ENCODE measurements at places on chromosomes 1 and 21.

- no peak for DNase-seq
Measured at GRCh38 chr1:15220825-15221431, 26.1 kb upstream of the FHAD1 start.

- no peak for DNase-seq
Measured at GRCh38 chr1:209816923-209817322, 10.8 kb upstream of the UTP25 start.

DNA sequence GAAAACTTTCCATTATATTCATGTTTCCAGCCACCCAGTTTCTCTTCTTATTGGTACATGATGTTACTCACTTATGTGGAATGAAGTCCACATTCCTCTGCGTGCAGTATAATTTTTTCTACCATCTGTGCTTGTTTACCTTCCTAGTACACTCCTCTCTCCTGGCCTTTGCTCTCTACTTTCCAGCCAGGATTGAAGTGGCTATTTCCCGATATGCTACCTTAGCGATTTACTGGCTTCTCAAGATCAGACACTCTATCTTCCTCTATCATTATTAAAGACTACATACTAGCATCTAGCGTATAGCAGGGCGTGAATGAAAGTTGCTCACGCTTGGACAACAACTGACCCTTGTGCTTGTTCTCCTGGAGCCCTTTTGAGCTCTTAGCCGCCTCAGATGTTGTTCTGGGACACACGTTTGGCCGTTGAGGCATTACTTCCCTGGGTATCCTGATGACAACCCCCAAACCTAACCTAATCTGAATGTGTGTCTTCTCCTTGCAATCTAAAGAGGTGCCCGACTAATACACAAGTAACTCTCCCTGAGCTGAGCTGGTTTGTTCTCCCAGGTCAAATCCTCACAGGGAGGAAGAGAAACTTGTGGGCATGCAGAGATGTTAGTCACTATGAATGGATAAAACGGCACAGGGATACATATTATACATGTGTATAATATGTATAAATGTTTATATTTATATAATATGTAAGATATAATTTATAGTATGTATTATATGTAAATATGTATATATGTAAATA, 13.4 kb upstream of the MTARC2 start:
- DNase-seq, result no peak

GRCh38 chr21:43634618-43635017, 24.7 kb downstream of the HSF2BP start:
- DNase-seq, result no peak

DNA sequence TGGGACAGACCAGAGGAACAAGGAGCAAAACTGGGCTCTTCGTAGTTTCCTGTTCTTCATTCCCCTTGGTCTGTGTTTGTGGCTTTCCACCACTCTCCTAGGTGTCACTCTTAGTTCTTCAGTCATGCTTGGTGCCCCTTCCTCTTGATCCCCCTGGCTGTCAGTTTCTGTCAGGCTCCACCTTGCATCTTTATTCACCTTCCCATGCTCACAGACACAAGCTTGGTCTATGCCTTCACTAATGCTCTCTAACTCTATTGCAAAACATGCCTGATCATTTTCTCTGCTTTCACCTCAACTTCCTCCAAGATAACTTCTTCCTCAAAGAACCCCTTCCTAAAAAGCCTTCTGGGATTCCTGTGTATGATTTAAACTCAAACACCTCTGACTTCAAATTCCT, 122.9 kb downstream of the GLUL start:
- DNase-seq, result no peak

GRCh38 chr1:22137004-22137720, 5.7 kb downstream of the WNT4 start:
- DNase-seq, result no peak

DNA sequence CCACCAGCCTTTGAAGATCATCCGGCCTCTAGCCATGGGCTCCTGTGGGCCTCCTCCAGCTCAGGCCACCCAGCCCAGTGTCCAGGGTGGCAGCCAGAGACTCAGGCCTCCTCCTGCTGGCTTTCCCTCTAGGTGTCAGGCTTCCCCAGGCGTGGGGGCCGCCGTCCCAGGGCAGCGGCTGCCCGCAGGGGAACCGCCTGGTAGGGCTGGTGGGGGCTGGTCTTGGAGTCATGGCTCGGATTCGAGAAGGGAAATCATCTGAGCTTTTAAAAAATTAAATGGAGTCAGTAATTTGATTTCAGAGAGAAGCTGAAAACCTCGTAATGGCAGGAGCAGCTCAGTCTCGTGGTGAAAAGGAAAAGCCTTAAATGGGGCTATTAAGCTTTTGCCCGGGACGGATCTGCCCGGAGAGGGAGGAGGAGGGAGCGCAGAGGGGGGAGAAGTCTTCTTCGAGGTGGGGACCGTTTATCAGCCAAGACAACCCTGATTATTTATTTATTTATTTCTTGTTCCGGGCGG, 66.4 kb upstream of the TARDBP start:
- DNase-seq, result no peak

DNA sequence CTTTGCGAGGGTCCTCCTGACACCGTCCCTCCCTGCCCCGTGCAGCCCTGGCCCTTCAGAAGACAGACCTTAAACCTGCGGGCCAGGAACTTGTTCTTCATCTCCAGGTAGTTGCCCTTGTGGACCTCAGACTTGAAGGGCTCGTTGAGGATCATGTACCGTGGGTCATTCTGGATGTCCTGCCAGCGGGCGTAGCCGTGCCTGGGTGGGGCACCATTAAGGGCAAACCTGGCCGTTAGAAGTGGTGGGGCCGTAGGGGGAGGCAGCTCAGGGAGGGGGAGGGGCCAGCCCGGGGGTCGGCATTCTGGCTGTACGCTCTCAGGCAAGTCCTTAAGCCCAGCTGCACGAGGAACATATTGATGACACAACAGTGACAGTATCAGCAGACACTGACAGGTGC, 64.6 kb downstream of the KCNAB2 start:
- DNase-seq, result no peak

GRCh38 chr1:38558500-38559445, 300.8 kb downstream of the RRAGC start:
- no peak for DNase-seq

Measured in glomerular endothelial cell (primary cell).